ENCODE measurements at places on chromosomes 2 and 18.

DNA sequence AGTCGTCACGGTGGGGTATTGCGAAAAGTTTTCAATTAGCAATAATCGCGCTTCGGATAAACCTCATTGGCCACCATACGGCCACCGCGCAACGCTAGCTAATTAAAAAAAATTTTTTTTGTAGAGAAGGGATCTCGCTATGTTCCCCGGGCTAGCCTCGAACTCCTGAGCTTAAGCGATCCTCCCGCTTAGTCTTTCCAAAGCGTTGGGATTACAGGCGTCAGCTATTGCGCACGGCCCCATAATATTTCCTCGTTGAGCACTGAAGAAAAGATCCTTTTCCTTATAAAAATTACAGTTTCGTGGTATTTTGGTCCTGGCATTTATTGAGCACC, 759 bp upstream of the ACTR1B start:
- no peak for DNase-seq

- no peak for DNase-seq
Measured at GRCh38 chr18:13264091-13265007, 45.8 kb downstream of the LDLRAD4 start.

- no peak for DNase-seq
Measured at GRCh38 chr2:20744366-20745335, 77.7 kb downstream of the GDF7 start.

DNA sequence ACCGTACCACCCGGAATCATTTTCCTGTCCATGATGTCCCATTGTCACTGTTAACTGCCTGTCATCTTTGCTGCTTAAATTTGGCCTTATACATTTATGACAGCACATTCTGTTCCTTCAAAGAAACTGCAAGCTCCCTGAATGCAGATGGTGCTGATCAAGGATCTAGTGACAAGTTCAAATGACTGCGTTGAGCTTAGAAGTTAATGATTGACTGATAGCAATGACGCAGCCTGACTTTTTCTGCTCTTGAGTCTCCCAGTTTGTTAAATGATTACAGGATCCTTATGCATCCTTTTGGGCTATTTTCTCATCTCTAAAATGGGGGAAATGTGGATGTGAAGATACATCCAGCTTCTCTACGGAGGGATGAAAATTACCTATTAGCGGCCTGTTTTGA, 159.0 kb downstream of the DCC start:
- no peak for DNase-seq

DNA sequence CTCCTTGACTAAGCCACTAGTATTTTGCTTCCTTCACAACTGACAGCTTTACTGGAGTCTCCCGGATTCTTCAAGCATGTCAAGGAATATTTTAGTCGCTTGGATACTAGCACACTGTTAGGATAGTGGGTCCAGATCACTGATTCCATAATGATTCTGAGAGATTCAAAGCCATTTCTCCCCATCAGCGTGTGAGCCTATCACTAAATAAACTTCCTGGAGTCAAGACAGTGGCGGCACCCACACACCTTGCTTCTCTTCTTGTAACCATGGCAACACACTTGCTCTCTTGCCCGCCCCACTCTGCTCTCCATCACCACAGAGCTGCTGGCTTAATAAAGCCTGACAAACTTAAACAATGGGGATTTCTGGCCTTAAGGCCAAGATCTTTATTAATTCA, 245.1 kb downstream of the LRRTM1 start:
- DNase-seq, result no peak

GRCh38 chr2:147689220-147689909, 155.5 kb upstream of the ACVR2A start:
- DNase-seq, result no peak

- DNase-seq, result no peak
Measured at GRCh38 chr2:6578416-6578815, 287.3 kb downstream of the CMPK2 start.

- DNase-seq, result no peak
Measured at GRCh38 chr2:159925975-159926374, 128.0 kb upstream of the CD302 start.

DNA sequence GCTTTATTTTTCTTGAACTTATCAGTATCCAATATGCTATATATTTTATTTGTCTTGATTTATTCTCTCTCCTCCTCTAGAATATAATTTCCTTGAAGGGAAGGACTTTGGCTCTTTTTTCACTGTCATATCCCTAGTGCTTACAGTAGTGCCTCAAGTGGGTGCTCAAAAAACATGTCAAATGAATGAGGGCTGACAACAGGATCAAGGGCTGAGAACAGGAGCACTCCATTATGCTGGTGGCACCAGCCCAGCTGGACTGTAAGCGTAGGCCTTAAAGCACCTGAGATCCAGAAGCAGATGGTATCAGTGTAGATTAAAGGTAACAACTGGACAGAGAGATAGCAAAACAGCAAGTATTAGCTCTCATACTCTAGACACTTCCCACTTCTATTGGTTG, 46.3 kb downstream of the PMS1 start:
- DNase-seq, result no peak

- DNase-seq, result no peak
Measured at GRCh38 chr2:102880731-102881130, 118.9 kb downstream of the TMEM182 start.

DNA sequence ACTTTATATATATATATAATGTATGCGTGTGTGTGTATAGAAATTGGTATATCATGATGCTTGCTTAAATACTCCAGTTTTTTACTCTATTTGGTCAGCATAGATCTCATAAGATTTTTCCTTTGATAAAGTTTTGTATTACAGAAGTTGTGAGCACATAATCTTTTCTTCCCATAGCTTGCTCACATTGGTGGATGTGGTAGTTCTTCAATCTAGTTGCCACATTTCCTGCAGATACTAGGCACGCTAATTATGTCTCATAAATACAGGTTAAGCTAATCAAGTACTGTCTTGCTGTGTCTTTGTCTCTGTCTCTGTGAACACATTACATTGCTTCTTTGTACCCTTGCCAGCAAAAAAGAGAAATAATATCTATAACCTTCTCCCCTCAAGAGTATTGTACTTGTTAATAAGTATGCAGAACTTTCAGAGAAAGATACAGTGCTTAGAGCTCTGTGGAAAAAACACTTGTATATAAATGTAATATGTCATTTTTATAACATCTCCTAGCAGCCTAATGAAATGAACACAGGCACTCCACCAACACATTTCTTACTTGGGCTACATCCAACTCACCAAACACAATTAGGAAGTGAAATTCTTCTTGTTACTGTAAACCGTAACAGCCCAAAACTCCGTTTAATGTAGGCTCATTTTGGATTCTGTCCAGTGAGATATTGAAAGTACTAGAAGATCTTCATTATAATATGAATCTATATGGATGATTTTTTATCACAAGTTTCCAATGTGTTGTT, 306.7 kb upstream of the SLC8A1 start:
- no peak for DNase-seq

DNA sequence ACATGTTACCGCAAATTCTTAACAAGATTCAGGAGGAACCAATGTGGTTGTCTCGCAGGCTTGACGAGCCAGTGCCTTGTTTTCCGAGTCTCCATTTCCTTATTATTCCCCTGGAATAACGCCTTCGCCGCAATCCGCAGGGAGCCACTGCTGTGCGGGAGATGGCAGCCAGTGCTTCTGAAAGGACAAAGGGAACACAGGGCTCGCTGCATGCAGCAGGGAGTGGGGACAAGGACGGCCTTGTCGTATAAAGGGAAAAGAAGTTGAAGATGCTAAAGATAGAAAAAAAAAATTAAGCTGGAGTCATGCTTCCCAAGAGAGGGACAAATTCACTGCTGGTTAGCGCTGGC, 221.4 kb downstream of the NDUFA10 start:
- DNase-seq, result no peak

DNA sequence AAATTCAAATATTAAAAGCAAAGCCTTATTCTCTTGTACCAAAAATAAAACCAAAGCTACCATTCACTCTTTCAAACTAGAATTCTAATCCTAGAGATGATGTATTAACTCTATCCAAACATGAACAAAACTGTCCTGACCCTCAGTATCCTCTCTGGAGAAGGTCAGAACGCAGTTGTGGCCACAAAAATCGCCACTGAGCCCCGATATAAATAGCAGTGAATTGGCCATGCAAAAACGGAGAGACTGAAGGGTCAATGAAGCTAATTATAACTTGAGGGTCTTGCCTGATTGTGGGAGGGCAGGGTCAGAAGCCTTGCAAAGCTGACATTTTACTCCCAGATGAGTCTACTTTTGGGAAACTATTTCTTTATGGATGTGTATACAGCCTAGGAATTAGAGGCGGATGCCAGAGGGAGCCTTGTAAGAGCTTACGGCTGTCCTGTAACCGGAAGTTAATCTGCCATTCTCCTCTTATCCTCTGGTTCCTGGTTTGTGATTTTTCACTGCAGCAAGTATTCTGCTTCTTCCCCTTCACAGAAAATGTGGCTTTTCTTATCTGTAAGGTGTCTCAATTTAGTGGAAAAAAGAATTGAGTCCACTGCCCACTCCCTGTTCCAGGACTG, 28.1 kb downstream of the CAVIN2 start:
- no peak for DNase-seq

- DNase-seq, result no peak
Measured at GRCh38 chr2:39370101-39370500, 67.0 kb downstream of the MAP4K3 start.

DNA sequence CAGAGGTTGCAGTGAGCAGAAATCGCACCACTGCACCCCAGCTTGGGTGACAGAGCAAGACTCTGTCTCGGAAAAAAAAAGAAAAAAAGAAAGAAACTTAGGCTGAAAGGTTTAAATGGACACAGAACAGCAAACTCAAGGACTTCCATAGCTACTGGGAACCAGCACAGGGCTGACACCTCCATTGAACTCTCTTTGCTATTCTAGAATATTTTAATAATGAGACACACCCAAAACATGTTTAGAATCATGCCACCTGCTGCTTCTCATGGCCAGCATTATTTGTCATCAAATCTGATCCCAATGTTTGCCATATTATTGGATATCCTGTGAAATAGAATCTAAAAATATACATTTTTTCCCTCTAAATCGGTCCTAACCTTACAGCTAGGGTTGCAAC, 42.7 kb upstream of the LTBP1 start:
- no peak for DNase-seq

DNA sequence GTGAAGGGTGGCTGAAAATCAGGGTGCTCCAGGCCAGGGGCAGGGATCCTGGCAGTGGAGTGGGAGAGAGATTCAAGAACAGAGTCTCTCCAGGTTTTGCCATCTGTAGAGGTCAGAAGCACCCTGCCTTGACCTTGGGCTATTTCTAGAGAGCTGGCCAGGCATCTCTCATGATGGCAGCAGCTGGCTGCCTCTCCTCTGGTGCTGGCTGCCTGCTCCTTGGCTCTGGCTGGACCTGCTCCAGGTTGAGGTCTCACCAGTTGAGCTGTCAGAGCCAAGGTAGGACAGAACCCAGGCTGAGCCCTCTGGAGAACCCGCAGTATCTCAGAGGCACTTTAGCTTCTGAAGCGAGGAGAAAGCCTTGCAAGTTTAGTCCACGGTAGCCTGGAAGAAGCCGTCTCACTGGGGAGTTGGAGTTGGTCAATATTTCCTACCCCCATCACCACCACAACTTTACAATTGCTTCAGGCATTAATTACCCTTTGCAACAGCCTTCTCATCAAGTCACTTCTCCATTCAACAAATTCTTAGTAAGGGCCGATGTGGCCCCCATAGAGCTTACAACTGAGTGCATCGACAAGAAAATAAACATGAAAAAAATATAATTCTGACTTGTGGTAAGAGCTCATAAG, 25.6 kb downstream of the GNLY start:
- DNase-seq, result no peak

GRCh38 chr2:9984217-9984739, 32.8 kb downstream of the GRHL1 start:
- peak; percentile 20 for DNase-seq

DNA sequence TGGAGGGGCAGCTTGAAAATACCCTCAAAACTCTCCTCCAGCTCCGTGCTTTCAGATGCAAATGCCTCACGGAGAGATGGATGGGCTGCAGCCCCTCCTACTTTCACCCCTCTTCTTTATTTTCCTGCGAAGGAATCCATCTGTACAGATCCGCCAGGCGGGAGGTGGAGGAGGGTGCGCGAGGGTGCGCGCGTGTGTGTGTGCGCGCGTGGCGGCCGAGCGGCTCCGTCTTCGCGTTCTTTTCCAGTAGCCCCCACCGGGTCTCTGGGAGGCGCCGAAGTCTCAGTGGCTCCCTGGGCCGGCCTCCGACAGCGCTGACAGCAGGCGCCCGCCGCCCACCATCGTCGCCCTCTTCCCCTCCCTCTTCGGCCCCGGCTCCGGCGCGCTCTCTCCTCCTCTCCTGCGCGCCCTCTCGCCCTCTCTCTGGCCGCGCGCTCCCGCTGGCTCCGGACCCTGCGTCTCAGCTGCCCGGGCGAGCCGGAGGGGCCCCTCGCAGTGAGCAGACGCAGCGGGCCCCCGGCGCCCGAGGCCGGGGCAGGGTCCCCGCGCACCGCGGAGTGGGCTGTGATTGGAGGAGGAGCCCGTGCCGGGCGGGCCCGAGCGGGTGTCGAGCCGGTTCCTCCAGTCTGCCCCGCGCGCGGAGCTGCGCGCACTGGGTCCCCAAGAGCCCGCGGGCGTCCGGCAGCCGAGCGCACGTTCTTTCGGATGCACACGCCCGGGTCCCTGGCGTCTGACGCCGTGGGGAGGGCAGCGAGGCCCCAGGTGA, at the start of gene CDH7:
TSS of gene CDH7 (plus strand) at position 624 of the 766 bp plus-strand sequence. CDS start 11,831 bp downstream, outside the sequence.
- no peak for DNase-seq

DNA sequence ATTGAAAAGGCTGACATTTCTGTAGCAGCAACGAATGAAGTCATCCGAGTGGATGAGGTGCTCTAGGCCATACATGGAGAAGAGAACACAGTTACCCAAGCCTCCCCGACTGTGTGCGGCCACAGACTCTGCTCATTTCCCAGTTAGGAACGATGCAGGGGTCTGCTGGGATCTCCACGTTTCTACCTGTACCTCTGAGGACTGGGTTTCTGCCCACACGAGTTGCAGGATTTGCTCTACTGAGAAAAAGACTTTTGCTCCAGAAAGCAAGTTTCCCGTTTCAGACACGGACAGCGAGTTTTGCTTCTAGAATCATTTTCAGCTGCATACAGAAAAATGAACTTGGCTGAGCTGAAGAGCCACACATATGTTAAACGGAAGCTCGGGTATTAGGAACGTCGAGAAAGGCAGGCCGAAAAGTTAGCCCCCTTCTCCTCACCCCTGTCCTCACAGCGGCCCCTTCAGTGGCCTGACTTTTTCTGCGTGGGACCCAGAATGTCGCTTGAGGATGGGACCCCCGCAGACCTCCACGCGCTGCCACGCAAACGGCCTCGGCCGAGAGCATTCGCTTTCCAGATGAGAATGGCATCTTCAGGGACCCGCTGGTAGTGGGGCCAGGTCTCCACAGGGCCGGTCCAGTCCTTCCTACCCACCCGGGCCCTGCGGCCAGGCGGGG, 582 bp upstream of the RAB31 start:
- no peak for DNase-seq

GRCh38 chr2:86074256-86074655, 31.4 kb downstream of the POLR1A start:
- DNase-seq, result no peak

Data from activated CD4-positive, alpha-beta T cell treated with anti-CD3 and anti-CD28 coated beads for 4 hours (primary cell).